Subcutaneous preadipocyte (primary cell): ENCODE measurements at places on chromosomes 12 and 14. TPM values are rescaled to one million over a fixed set of nuclear protein-coding genes. Genes with fewer than 3 reads are reported as not detected.

SLCO1C1 gene
- total RNA-seq: not detected in 2 replicates

CAPS2 gene
- total RNA-seq: 4.8 and 5.3 TPM in 2 replicates

KRT82 gene
- total RNA-seq: not detected in 2 replicates

TEX52 gene
- total RNA-seq: not detected in 2 replicates

VRK1 gene
- total RNA-seq: 25.7 and 49.7 TPM in 2 replicates

CSRP2 gene
- total RNA-seq: 0.73 and 2.5 TPM in 2 replicates

GLT8D2 gene
- total RNA-seq: 12.7 and 13.2 TPM in 2 replicates

ATL1 gene
- 2.0 and 5.5 TPM in 2 replicates for total RNA-seq

CCDC175 gene
- total RNA-seq: not detected in 2 replicates

PRKD1 gene
- 10.9 and 19.8 TPM in 2 replicates for total RNA-seq
